T-helper 2 cell (primary cell): ENCODE measurements at places on chromosomes 12 and 14.

DNA sequence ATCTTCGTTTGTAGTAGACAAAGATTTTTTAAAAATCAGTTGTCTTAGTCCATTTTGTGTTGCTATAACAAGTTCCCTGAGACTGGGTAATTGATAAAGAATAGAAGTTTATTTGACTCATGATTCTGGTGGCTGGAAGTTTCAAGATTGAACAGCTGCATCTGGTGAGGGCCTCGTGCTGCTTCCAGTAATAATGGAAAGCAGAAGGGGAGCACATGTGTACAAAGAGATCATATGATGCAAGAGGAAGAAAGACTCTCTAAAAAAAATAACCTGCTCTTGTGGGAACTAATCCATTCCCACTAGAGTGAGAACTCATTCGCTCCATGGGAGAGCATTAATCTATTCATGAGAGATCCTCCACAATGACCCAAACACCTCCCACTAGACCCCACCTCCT lies 24.8 kb downstream of the MUCL1 start:
- DNase-seq = no peak

- DNase-seq = no peak
These were observed 58.3 kb downstream of the ANAPC7 start for GRCh38 chr12:110345176-110345661.

DNA sequence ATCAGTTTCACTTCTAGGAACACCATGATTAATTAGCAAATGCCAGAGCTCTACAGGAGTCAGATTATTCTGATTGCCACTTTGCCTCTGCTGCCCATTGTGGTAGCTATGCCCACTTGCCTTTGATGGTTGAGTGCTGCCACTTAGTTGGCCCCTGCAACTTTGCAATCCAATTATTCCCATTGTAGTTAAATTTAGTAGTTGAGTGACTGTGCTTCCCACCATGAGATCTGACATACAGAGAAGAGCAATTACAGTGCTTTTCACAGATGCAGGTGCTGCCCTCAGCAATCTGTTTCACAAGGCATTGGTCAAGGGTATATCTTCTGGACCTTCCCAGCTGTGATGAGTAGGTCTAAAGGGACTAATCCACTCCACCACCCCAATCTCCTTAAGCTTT lies 468.4 kb upstream of the RGS6 start:
- no peak for DNase-seq

DNA sequence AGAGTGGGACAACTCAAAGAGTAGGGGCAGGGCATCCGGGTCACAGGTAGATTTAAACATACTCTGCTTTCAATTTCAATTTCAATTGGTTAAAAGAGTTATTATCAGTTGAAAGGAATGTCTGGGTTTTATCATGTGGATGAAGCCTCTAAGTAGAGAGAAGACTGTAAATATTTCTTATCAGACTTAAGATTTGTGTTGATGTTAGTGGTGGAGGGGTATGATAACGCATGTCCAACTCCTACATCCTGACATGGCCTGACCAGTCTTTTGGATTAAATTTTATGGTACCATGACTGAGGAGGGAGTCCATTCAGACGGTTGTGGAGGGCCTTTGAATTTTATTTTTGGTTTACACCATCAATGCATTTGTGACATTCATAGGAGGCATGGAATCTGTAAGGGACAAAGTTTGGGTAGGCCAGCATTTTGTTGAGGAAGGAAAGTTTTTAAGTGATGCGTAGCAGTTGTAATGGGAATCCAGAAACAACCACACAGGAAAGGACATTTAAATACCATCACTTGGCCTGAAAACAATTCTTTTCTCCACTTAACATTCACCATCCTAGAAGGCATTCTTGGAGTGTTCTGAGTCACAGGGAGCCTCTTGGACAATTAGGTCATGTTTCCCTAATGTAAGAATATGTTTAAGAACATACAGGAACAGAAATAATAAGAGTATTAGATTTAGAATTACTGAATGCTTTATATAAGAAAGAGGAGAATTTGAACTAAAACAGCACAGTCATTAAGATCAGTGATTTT lies 371.9 kb downstream of the ATP23 start:
- no peak for DNase-seq

GRCh38 chr14:94962166-94962575 lies 192.3 kb upstream of the GSC start:
- no peak for DNase-seq

- DNase-seq = no peak
These were observed 1246.4 kb downstream of the SLC16A7 start for GRCh38 chr12:60842181-60842580.

- DNase-seq = no peak
These were observed 123.7 kb downstream of the DAD1 start for GRCh38 chr14:22465201-22465840.

DNA sequence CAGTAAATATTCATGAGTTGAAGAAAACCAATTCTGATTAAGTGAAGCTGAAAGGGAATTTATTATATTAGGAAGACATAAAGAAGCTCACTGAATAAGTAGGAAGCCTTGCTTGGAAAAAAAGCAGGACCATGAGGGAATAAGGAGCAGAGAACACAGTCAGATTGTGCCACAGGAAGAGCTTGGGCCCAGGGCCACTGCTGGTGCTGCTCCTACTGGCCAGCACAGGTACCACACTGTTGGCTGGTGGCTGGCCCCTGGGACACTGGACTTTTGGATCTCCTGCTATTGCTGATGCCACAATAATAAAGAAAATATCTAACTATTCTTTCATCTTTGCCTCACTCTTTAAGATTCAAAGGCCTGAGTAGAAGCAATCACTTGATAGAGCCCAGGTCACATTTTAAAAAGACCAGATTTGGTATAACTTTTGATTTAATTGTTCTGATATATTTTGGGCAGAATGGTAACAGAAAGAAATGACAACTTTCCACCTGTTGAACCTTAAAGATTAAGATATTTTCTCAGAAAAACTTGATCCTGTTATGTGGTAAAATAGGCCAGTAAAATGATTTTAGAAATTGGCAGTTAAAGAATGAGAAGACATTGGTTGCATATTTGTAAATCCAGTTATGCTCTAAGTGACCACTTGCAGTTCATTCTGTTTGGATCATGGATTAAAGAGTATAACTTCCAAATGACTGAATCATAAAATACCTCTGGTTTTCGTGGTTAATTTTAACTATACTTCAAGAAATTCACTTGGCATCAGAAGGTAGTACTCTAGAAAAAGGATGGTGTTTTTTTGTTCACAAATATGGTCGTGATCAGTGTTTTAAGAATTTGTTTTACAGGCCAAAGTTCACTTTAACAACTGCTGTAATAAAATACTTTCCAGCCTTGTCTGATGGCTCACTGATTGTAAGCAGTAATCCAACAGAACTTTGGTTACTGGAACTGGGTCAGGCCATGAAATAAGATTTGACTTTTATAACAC lies 68.3 kb downstream of the DERA start:
- no peak for DNase-seq

DNA sequence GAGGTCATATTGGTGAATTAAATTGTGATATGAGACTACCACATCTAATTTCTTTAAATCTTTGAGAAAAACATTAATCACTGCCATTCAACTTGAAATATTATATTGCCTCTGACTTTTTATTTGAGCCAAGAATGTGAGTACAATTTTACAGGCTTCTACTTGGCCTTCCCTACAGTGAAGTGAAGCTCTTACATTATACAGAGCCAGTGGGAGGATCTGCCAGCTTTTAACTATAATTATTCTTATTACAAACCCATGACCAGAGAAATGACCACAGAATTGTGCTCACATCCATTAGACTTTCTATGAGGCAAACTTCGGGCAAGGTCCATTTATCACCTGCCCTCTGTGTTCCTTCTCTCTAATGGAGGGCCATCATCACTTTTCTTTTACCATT lies 114.2 kb downstream of the RERGL start:
- DNase-seq = no peak

GRCh38 chr14:85300107-85300506 lies 229.8 kb upstream of the FLRT2 start:
- DNase-seq = no peak

- DNase-seq = no peak
These were observed 75.6 kb upstream of the USP44 start for GRCh38 chr12:95626854-95627253.

GRCh38 chr12:25266497-25266896 lies 15.8 kb upstream of the KRAS start:
- no peak for DNase-seq

DNA sequence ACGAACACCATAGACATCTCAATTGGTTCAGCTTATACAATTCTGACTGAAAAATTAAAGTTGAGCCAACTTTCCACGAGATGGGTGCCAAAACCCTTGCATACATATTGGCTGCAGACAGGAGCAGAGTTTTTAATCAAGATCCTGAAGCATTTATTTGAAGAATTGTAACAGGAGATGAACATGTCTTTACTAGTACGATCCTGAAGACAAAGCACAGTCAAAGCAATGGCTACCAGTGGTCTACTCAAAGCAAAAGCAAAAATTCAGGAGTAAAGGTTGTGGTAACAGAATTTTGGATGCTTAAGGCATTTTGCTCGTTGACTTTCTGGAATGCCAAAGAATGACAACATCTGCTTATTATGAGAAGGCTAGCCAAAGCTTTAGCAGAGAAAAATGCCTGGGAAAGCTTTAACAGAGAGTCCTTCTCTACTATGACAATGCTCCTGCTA lies 20.7 kb downstream of the ZDHHC17 start:
- DNase-seq = no peak

DNA sequence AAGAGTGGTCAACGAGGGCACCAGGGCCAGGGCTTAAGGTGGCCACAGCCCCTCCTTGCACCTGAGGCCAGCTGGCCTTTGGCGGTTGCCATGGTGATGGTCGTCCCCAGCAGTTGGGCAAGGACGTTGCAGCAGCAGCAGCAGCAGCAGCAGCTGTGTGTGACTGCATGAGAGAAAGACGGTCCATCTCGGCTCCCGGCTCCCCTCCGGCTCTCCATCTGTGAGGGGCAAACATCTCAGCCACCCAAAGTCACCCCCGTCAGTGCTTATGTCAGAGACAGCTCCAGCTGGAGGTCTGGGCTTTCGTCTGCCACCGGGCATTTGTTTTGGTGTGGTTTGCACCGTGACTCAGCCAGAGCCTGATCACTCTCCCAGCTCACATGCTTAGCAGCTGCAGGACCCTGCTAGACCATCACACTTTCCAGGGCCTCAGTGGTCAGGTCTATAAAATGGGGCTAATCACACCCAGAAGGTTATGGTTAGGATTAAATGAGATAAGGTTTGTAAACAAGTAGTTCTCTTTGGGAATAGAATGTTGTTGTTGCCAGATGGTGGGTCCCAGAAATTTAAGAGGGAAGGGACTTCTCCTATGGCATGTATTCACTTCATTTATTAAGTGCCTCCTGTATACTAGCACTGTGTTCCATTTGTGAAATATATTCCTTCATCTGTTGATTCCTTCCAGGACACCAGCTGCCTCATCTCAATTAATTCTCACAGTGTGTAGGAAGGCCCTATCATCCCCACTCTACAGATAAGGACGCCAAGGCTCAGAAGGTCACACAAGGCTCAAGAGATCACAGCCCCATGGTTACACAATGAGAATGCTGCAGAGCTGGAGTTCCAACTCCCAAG lies 212.6 kb upstream of the LHX5 start:
- no peak for DNase-seq

DNA sequence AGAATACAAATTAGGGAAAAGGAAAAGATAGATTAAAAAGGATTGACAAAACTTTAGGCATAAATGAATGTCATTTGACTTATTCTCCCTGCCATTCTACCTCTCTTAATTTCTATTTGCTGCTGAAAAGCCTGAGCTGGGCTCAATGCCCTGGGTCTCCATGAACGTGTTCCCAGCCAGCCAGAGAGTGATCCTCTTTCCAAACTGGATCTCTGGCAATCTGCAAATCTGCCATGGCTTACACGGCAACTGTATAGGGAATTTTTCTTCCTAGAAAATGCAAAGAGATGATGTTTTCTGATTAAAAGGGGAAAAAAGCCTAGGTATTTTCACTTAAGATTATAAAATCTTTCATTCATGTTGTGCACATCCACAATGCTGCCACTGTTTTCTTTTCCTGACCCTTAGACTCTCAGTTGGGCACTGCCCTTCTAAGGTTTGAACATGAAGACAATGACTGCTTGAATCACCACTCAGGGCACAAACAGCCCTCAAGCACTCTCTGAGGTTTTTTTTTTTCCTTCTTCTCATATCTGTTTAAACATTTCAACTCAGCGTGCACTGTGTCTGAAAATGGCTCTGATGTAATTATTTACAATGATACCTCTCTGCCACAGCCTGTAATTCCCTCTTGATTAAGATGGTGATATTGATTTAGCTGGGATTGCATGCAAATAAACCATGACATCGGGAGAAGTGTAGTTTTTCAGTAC lies 60.3 kb downstream of the DACT1 start:
- no peak for DNase-seq

DNA sequence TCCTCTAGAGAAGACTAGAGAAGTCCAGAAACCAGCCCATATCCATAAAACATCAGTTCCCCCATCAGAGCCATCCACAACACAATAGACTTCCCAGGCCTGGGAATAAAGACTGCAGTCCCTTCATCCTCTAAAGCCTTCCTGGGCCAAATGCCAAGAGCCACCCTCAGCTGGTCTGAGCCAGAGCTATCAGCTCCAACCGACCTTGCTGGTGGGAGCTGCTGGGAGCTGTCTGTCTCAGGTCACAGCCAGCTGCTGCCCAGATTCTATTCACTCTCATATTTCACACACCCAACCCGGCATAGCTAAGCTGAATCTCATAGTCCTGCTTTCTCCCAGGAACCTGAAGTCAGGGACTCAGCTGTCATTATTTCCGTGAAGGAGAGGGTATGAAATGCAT lies 10.9 kb upstream of the TFCP2 start:
- DNase-seq = no peak
